SW480 (cell line): ENCODE measurements at places on chromosomes 7 and 10.

- DNase-seq = no peak
Measured at GRCh38 chr7:23490357-23491135, 20.3 kb upstream of the IGF2BP3 start.

GRCh38 chr7:39892361-39892760 is 57.7 kb upstream of the CDK13 start:
- no peak for DNase-seq

DNA sequence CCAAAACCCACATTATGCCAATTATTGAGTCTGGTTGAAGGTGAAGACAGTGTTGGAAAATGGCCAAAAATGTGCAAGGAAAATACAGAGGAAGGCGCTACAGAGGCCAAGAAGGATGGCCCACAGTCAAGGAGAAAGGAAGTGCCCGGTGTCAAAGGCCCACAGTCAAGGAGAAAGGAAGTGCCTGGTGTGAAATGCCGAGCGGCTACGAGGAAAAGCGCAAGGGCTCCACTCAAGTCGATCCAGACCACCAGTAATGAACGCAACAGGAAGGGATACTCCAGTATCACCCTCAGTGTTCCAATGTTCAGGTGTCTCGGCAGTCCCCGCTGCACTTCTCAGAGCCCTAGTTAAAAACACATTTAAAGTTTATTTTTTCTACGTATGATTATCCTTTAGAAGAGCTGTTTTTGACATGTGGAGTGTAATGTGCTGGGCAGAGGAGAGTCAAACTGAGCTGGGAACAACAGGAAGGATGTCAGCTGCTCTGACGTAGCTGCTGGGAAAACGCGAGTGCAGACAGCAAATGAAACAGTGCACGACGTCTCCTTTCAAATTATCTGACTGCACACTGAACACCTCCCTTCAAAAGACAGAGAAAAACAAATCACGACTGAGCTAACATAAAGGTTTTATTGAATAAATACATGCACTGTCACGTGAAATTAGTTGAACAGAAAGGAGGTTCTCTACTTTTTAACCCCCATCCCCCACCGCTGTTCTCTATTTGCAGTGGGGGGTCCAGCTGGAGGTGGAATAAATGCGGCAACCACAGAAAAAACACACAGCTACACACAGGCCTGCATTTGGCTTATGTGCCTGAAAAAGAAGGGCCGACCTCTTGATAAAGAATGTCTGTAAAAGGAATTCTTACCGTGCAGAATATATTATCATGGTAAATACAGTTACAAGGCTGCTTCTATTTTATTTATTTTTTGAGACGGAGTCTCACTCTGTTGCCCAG is 26.1 kb upstream of the NCAPG2 start:
- no peak for DNase-seq

DNA sequence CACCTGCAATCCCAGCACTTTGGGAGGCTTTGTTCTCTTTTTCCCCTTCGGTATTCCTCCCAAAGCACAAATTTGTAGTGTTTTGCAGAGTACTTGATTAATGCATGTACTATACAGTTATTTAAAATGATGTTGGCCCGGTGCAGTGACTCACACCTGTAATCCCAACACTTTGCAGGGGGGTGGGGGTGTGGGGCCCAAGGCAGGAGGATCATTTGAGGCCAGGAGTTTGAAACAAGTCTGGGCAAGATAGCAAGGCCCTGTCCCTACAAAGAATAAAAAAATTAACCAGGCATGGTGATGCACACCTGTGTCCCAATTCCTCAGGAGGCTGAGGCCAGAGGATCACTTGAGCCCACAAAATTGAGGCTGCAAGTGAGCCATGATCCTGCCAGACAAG is 26.8 kb upstream of the FOXK1 start:
- DNase-seq = no peak

DNA sequence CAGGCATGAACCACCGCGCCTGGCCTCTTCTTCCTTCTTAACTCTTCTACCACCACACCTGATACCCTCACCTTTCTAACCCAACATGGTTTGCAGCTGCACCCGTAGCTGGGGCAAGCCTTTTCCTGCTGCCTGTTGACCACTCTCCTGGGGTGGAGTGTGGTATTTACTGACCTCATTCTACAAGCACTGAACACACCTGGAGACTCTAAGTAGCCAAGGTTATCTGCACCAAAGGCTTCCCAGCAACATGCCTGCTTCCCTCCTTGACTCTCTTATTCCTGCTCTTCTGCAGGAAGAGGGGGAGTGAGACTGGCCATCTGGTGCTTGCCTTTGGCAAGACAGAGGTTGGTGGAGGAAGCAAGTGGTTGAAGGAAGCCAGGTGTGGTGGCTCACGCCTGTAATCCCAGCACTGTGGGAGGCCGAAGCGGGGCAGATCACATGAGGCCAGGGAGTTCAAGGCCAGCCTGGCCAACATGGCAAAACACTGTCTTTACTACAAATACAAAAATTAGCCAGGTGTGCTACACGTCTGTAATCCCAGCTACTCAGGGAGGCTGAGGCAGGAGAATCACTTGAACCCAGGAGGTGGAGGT is 10.1 kb downstream of the ACTR1A start:
- no peak for DNase-seq

DNA sequence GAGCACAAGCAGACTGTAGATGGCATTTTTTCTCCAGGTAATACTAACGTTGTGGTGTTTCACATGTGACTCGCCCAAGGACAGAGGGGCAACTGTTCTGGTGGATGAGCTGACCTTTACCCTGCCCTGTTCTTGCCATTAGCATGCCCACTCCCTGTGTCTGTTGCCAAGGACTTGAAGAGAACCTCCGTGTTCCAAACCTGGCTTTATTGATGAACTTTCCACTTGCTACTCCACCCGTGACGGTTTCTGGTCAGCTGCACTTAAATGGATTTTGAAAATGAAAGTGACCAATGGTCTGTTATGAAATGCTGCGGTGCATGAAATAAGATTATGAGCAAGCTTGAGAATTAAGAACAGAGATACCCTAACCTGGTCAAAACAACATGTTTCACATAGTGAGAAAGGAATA is 30.4 kb downstream of the LRRC4 start:
- no peak for DNase-seq

GRCh38 chr7:133534816-133535215 is 281.9 kb downstream of the EXOC4 start:
- no peak for DNase-seq

- DNase-seq = no peak
Measured at GRCh38 chr10:44619521-44619920, 234.6 kb upstream of the CXCL12 start.

DNA sequence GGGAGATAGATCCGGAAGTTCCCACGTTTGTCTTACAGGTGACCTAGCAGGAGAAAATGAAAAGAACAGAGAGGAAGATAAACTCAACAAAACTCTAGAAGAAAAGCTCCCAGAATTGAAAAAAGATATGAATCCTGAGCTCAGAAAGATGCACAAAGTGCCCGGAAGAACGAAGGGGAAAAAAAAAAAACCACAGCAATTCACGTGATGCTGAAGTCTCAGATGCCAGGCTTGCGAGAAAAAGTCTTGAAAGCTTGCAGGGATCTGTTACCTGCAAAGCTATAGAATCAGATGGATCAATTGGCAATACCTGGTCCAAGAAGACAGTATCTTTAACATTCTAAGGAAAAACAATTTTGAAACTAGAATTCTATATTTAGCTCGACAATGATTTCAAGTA is 33.5 kb downstream of the CARD11 start:
- no peak for DNase-seq
